ENCODE measurements at places on chromosomes 6 and 20.

DNA sequence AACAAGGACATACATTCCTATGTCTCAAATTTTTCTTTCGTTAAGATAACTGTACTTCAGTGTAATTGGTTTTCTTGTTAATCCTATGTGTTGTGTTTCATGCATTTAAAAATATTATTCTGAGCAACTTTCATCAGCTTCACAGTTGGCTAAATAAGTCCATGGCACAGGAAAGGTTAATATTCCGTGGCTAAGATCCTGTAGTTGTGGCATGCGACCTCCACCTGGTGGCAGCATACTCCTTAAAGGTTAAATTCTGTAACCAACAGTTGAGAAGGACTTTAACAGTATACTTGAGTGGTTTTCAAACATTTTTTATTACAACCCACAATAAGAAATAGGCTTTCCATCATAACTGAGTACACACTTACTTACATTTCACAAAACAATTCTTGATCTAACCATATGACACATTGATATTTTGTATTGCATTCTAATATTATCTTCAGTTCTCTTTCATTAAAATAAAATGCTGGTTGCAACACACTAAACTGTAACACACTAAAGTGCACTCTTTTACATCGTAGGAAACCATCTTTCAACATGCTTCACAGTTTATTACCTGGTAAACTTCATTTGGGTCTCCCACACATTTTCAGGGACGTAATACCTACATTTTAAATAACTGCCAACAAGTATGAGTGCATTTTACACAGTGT, 118.3 kb downstream of the SLX4IP start:
- peak; percentile 80 for DNase-seq

DNA sequence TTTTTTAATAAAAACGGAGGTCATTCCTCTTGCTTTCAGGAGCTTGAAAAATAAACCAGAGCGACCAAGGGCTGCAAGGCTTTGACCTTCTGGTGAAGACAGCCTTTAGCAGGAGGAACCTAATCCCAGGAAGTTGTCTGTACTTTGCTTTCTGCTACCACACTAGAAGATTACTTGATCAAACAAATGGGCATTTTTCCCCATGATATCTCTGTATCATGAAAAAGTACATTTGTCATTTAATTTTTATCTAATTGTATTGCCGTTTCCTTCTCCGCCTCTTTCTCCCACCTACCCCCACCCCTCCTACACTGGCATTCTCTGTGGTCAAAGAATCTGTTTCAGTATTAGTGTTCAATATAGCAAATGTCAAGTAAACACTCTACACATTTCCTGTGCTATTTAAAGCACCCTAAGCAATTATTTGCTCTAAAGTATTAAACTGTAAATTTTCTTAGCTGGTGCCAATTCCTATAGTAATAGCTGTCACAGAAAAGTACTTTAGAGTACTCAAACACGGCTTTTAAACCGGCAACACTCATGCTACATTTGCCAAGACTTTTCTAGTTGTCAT, 29.7 kb downstream of the ATXN1 start:
- DNase-seq: no peak

DNA sequence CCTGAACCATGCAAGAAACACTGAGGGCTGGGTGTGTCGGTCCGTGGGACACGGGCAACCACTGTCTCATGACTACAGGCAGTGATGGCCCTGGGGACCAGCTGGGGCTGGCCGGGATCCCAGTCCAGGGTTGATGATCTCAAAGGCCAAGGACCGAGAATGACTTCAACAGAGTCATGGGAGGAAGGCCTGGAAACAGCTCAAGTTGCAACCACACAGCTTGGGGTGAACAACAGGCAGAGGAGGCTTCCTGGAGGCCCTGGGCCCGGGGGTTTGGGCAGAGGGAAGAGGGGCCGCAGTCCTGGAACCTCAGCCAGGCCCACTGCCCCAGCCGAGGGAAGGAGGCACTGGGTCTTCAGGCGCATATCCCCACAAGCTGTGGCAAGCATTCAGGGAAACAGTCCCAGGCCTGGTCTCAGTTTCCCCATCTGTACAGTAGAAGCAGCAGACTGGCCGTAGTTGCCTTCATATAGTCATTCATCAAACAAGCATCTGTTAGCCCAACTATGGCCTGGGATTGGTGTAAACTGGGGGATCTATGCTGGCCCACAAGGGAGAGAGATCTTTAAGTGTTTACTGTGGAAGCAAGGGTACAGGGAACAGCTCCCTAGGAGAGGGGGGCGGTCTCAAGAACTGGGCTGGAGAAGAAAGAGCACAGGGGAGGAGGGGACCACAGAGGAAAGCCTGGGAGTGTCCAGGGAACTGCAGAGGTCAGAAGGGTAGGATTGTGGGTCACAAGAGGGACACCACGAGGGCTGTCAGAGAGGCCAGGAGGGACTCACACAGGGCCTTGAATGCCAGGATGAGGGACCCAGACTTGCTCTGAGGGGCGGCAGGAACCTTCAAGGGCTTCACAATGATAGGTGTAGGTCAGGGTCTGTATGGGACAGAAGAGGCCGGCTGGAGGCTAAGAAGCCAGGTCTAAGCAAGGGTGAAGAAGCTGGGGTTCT, 2.1 kb downstream of the MYL9 start:
- peak; percentile 32 for DNase-seq

GRCh38 chr6:88780714-88781389, 182.6 kb downstream of the RNGTT start:
- peak; percentile 81 for DNase-seq

DNA sequence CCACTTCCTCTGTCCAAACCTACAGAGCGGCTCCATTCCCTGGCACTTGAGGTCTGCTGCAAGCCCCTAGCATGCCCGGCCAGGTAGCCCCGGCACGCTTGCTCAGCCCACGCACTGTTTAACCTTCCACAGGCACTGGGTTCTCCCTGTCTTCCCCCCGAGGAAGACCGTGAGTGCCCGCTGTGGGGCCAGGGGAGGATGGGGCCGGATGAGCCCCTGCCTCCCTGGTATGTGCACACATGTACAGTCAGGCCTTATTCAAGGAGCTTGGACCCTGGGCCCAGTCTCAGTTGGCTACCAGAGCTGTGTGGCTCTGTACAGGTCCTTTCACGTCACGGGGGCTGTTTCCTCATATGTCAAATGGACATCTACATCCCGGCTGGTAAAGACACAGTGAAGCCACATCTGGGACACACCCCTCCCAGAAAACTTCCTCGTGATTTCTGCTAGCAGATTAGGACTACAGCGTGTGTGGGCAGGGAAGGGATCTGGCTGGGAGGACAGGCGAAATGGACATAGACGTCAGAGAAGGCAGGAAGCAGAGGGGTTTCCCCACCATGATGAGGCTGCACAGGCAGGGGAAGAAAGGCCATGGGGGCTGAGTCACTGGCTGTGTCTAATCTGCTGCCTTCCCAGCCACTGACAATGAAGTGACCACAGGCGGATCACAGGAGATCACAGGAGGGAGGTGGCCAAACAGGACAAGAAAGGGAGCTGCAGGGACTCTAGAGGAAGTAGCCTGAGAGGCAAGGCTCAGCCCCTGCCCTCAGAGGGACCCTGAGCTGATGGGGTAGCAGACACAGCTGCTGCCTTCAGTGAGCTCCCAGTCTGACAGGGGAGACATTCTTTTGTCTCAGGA, 62.9 kb downstream of the MRPL14 start:
- DNase-seq: peak; percentile 99

DNA sequence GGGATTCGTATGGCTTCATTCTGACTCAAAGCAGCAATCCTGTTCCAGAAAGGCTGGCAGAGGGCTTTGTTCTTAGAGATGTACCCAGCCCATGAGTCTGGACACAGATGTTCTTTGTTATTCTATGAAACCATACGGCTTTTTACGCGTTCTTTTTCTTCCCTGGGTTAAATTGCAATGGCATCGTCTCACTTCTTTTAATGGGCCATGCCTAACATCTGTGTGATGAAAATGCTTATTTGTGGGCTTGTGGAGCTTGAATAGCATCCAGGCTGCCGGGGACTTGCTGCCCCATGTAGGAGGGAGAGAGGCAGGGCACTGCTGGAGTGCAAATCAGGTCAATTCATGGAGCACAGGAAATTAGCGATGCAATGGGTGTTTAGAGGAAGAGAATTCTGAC, 19.4 kb downstream of the FAM50B start:
- DNase-seq: no peak

GRCh38 chr20:51284176-51284575, 258.3 kb downstream of the NFATC2 start:
- DNase-seq: no peak

DNA sequence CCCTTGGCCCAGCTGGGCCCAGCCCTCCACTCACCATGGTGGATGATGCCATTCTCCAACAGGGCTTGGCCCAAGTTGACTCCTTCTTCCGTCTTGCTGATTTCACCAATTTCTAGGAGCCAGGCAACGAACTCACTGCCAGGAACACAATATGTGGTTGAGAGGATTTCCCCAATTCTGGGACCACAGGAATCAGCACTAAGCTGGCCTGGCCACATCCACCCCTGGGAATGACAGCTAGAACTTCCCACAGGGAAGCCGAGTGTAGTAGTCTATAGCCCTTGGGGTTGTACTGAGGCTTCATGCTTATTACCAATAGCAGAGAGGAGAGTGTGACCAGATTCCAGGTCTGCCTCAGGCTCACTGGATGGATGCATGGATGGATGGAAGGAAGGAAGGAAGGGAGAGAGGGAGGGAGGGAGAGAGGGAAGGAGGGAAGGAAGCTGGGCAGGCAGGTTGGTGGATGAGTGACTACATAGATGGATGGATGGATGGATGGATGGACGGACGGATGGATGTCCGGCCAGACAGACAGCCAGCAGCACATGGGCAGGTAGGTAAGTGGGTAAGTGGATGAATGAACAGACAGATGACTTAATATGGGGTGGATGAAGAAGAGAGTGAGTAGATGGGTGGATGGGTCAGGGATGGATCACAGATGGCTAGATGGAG, 146.5 kb downstream of the PREX1 start:
- DNase-seq: no peak

GRCh38 chr6:130575971-130576370, 210.2 kb downstream of the TMEM200A start:
- DNase-seq: no peak

DNA sequence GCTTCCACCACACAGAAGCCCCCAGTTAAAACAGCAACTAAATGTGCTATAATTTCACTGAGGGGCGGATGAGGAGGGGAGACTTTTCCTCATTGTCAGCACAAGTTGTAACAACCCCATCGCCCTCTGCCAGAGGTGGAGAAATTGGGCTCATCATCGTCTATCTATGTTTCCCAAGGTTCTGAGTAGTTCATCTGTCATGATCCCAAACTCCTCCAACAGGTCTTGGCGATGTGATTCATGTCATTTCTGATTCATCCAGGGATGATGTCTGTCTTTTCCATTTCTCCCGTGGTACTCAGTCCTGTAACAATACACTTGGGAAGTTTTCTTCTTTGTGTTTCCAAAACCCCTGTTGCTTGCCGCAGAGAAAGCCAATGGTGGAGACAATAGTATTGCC, 51.0 kb downstream of the TFAP2A start:
- no peak for DNase-seq

GRCh38 chr20:5122873-5123260, 3.1 kb upstream of the PCNA start:
- DNase-seq: no peak

- no peak for DNase-seq
Measured at GRCh38 chr6:134094441-134094840, 42.0 kb upstream of the SLC2A12 start.

- no peak for DNase-seq
Measured at GRCh38 chr6:22653980-22654610, 84.7 kb downstream of the HDGFL1 start.

GRCh38 chr20:8328189-8328588, 196.1 kb downstream of the PLCB1 start:
- DNase-seq: no peak

DNA sequence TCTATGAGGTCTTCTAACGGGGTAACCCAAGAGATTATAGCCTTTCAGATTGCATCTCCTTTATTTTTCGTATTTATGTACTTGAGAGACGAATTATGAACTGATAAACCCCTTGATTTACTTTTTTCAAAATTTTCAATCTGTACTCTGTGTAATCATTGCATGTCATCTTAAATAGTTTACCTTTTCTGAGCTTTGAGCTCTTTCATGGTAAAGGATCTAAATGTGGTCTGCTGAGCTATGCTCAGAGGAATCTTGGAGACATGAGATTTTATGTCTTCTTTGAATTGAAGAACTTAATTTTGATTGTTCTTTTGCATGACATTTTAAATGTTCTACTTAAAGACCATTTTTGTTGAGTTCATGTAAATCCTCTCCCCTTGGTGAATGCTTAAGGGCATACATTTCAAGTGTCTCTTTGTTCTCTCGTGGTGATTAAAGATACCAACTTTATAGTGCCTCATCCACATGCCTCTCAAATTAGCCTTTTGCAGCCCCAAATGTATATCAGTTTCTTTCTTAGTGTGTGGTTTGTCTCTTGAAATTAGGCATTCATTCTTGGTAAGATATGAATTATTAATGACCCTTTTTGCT, 116.3 kb upstream of the SCGN start:
- no peak for DNase-seq

DNA sequence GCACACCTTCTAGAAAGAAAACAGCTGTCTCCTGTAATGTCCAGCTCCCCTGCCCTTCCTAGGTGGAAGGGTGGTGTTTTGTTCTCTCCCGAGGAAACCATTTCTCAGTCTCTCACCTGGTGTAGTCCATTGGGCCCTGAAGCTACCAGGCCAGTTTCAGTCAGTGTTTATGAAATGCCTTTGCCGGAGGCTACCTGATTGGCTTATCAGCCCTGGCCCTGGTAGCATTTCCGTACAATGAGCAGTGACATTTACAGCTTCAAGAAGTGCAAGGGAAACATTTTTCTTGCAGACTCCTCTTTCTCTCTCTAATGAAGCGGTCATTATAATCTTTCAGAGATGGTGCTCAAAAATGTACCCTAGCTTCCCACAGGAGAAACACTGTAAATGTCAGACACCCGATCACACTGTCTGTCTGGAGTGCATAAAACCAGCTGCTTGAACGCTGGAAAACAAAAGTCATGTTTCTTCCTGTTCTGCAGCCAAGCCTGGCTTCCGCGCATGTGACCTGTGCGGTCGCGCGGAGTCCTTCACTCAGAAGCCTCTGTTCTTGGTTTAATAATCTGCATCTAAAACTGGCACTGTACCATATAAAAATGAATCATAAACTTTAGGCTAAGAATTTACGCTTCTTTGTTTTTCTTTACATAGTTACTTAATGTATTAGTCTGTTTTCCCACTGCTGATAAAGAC, 28.4 kb upstream of the SAYSD1 start:
- no peak for DNase-seq

- no peak for DNase-seq
Measured at GRCh38 chr6:110048221-110048875, 70.2 kb downstream of the GPR6 start.

- no peak for DNase-seq
Measured at GRCh38 chr6:29907637-29908340, 34.5 kb upstream of the HLA-A start.

DNA sequence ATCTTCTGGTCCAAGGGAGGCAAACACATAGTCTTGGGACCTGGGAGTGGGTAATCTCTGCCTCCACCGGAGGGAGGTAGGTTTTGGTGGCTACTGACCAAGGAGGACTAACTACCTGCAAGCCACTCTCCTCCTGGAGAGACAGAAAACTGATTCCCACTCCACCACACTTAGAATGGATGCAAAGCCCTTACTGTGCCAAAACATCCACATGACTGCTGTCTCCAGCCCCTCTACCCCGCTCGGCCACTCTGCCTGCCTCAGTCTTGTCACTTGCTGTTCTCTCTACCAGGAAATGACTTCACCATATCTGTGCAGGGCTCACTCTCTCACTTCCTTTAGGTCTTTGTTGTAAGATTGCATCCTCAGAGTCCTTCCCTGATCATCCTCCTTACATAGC, 129.5 kb upstream of the ARG1 start:
- DNase-seq: no peak

- no peak for DNase-seq
Measured at GRCh38 chr20:51417250-51418136, 125.0 kb downstream of the NFATC2 start.

Data from suppressor macrophage treated with lipopolysaccharide for 1 hour (primary cell).